Hematopoietic multipotent progenitor cell (in vitro differentiated cells): ENCODE measurements at places on chromosomes 5 and 9.

GRCh38 chr5:118561235-118561634 lies 427.1 kb downstream of the DTWD2 start:
- DNase-seq = no peak

GRCh38 chr5:133830911-133831310 lies 137.5 kb downstream of the C5orf15 start:
- no peak for DNase-seq

- DNase-seq = no peak
Observed at GRCh38 chr9:133226219-133227171, 17.4 kb upstream of the OBP2B start.

- DNase-seq = no peak
Observed at GRCh38 chr5:123709422-123709821, 197.4 kb downstream of the CSNK1G3 start.

DNA sequence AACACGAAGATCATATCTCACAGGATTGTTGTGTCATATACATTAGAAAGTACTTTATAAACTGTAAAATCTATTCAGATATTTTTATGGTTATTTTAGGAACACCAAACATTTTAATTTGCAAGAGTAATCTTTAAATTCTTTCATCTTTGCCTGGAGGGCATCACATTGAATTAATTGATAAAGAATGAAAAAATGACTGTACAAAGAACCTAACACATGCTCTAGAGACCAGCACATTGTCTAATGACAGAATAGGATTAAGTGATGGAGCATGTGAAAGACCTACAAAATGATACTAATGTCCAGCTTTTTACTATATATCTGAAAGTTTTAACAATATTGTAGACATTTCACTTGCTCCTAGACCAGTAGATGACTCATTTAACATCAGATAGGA lies 88.0 kb downstream of the ZSWIM6 start:
- no peak for DNase-seq
